ENCODE measurements at places on chromosomes 2 and 18. TPM values are rescaled to one million over a fixed set of nuclear protein-coding genes. Genes with fewer than 3 reads are reported as not detected.

The CYBRD1 gene
- total RNA-seq: 465 TPM

The LHCGR gene
- not detected for total RNA-seq

The IL36B gene
- total RNA-seq: not detected

The COLEC11 gene
- total RNA-seq: not detected

The DLGAP1 gene
- under 0.01 TPM for total RNA-seq

The TANC1 gene
- 40.4 TPM for total RNA-seq

The TMEM163 gene
- 0.12 TPM for total RNA-seq

The DSEL gene
- 123 TPM for total RNA-seq

The IL36RN gene
- total RNA-seq: not detected

The BMP10 gene
- not detected for total RNA-seq

The RGPD3 gene
- 0.49 TPM for total RNA-seq

The EFEMP1 gene
- 364 TPM for total RNA-seq

The KCNJ13 gene
- total RNA-seq: not detected

The CRYBA2 gene
- not detected for total RNA-seq

The GPR45 gene
- not detected for total RNA-seq

The UGT1A8 gene
- not detected for total RNA-seq

The VSNL1 gene
- 0.16 TPM for total RNA-seq

The CNGA3 gene
- 0.12 TPM for total RNA-seq

The CPO gene
- not detected for total RNA-seq

The CROCC2 gene
- 0.81 TPM for total RNA-seq

The PLEK gene
- total RNA-seq: not detected

The MLPH gene
- 13.0 TPM for total RNA-seq

The HOXD10 gene
- total RNA-seq: not detected

The MARCO gene
- not detected for total RNA-seq

The CRYGC gene
- total RNA-seq: not detected

The PHLPP1 gene
- 8.7 TPM for total RNA-seq

The GDF7 gene
- total RNA-seq: under 0.01 TPM

The CXCR1 gene
- total RNA-seq: not detected

Measured in hair follicle dermal papilla cell (primary cell).